ENCODE measurements at places on chromosomes 1 and 21.

DNA sequence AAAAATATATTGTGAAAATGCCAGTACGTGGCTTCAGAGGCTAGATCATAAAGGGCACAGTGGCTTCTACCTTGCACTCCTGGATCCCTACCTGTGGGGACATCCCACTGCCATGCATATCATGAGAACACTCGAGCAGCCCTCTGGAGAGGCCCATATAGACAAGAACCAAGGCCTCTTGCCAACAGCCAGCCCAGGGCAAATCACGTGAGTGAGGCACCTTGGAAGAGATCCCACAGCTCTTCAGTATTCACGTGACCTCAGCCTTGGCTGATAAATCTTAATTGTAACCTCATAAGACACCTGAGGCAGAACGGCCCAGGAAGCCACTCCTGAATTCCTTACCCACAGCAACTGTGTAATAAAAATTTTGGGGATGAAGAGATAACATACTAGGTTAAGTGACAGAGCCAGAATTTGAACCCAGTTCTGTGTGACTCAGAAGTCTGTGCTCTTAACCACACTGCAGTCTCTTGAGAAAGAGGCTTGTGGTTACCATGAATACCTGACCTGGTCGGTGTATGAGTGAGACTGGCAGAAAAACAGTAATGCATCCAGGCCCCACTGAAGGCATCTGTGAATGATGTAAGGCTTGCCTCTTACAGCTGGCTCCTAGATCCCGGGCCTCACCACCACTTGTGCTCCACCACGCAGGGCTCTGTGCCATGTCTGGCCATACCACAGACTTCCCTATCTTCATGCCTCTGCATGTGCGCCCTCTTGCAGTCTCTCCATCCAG lies 6.9 kb upstream of the A3GALT2 start:
- DNase-seq = no peak

- DNase-seq = no peak
Observed at GRCh38 chr1:38296047-38296446, 249.5 kb upstream of the POU3F1 start.

DNA sequence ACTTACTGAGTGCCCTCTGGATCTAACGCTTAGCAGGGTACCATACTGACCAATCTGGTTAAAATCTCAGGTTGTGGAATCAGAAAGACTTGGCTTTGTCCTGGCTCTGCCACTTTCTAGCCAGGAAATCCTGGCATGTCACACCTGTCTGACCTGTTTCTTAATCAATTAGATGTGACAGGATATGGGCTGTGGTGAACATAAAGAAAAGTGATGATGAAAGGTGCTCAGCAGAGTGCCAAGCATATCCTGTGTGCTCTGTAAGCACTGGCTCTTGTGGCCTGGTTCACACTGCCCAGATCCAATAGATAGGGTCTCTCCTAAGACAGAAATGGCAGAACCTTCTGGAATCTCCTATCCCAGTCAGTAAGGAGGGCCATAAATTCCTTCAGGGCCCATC lies 53.9 kb downstream of the PHC2 start:
- no peak for DNase-seq

- DNase-seq = no peak
Observed at GRCh38 chr1:19465123-19465522, 20.2 kb downstream of the CAPZB start.

GRCh38 chr1:202078241-202078640 lies 44.5 kb upstream of the GPR37L1 start:
- no peak for DNase-seq

DNA sequence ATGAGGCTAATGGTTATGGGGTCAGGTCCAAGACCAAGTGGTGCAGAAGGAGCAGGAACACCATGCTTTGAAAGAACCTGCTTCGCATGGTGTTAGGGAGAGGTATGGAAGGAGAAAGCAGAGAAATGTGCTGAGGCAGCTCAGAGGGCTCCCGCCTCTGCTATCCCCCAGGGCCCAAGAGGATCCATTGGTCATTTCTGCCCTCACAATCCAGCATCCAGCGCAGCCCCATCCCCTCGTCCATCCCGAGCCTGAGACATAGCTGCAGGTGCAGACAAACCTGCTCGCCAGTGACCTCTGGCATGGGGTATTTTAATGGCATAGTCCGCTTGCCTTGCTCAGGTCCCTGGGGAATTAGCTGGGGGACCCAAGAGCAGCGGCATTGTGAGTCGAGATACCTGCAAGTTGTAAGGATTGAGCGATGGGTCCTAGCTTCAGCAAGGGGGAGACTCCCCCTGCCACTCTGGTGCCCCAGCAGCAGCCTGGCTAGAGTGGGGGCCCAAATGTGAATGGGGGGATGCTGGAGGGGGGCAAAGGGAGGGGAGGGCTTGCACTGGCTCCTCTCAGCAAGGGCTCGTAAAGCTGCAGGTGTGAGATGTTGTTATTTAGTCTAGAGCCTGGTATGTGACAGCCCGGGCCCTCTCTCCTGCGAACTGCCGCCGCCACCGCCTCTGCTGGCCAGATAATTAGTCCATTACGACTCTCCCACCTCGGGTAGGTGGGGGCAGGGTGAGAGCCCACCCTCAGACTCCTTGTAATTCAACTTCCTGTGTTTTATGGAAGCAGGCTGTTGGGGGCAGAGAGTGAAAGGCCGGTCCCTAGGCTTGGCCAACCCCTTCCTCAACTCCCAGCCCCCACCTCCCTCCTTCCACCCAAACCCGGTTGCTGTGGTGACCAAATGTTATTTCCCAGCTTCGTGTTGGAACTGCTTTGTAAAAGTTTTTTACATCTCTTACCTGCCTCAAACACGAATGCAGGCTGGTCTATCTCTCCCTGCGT lies 118.8 kb downstream of the RNF220 start:
- DNase-seq = no peak

Data from GM10248 (cell line).